Mammary epithelial cell (primary cell): ENCODE measurements at places on chromosomes 2 and 18. TPM values are rescaled to one million over a fixed set of nuclear protein-coding genes. Genes with fewer than 3 reads are reported as not detected.

The SPDYA gene
- 1.0 TPM for total RNA-seq

DNA sequence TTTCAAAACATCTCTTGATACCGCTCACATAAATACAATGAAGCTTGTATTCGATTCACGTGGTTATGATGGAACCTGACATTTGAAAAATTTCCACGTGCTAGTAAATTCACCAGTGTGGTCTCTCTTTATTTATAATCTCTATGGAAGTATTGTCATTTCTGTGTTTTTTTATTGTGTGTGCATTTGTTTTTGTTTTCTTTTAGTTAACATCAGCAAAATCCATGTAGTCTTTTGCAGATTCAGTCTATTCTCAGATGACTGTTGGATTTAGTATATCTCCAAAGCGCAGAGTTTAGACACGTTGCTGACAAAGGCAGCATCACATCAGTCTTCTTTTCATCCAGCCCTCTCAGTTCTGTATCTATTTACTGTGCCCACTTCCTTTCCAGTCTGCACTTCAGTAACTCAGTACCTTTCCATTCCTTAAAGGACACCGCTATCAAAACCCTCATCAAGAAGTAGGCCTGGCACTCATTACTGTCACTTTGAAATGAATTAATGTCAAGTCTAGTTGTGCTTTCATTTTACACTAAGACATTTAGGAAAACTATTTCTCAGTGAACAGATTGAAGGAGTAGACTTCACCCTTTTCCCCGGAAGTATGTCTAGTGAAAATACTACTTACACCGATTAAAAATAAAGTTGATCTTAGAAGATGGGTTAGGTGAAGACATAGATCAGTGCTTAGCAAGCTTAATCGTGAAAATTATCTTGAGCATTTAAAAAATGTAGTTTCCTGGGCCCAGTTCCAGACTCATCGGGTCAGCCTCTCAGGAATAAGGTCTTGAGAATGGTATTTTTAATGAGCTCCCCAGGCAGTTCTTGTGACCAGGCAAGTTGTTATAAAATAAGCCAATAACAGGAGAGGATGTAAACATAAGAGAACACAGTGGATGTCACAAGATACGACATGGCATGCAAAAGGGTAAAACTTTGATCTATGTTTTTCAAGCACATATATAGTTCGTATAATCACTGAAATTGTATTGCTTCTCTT, 506.8 kb upstream of the ZEB2 start:
- no peak for DNase-seq

The M1AP gene
- 0.56 and 0.94 TPM in 2 replicates for total RNA-seq

DNA sequence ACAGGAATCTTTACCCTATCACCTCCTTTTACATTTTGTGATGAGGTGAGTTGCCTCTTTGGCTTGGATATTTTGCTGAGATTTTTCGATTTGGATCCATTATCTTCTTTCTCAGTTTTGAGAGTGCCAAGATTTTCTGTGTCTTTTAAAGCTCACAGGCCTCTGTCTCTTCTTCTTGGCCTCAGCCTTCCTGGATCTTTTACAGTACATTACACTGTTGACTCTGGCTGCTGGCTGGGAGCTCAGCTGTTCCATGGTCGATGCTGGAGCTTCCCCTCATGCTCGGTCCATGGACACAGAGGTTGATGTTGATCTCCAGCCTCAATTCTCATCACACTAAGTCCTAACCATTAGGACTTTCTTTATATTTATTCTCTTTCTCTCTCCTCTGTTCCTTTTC, 332.8 kb upstream of the UBE2E3 start:
- DNase-seq = no peak

- peak; percentile 94 for DNase-seq
Measured at GRCh38 chr2:114022360-114023085, 132.6 kb downstream of the ACTR3 start.

The TUBB8B gene
- 0.27 and 0.68 TPM in 2 replicates for total RNA-seq

DNA sequence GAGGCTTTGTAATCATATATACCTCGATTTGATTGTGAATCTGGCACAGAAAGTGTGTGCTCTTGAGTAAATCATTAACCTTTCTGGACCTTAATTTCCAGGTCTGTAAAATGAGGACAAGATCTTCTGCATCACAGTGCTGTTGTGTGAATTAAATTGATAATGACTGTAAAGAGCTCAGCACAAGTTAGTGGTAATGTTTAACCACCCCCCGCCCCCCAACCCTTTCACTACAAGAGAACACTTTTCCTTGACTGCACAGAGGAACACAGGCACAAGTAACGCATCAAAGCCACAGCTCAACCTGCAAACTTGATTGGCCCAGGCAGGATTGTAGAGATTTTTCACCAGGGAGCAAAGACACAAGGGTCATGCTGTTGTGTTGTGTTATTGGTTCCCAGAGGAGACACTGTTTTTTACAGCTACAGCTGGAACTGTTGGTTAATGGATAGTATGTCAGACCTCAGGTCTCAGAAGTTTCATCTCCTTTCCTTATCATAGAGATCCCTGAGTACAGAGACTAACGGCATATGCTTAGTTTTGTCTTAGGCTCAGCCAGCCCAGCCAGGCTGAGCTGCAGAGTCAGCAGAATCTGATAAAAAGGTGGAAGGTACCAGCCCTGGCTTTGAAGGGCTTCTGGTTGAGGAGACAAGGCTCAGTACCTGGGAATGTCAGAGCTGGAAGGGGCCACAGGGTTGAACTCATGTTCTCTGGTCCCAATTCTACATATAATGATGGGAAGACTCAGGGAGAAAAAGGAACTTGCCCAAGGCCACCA, 10.6 kb downstream of the SETBP1 start:
- no peak for DNase-seq

The SANBR gene
- 11.8 TPM for total RNA-seq

The RBM44 gene
- 0.17 TPM for total RNA-seq

DNA sequence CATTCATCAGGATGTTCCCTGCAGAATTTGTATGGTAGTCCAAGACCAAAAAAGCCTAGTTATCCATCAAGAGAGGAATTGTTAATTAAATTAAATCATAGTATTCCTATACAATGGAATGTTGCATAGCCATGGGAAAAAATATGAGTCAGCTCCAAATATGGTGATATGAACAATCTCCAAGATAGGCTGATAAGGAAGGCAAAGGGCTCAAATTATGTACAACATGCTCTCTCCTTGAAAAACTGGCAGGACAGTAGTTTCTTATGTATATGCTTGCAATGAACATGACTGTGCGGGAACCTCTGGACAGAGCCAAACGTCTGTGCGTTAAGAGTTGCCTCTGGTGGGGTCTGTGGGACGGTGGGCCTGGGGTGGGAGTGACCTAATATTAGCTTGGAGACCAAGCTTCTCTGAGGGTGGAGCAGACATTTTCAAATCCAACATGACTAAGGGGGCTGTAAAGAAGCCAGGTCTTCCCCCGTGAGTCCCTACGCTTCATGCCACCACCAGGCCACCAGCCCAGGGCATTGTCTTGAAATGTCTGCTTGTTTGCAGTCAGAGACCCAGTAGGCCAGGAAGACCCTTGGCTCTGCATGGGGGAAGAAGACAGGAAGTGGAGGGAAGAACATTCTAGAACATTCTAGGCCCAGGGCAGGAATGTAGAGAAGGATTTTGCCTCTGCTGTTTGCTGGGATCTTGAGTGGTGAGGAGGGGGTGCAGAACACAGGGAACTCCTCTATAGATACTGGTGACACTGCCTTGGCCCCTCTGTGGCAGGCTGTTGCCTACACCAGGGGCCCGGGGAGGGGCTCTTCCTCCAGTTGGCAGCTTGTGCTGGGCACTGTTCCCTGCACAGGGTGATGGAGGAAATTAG, 244.0 kb upstream of the HS6ST1 start:
- DNase-seq = no peak
